Lung (tissue), 17 donors: ENCODE measurements at places on chromosomes 13 and 19. TPM values are rescaled to one million over a fixed set of nuclear protein-coding genes. Genes with fewer than 3 reads are reported as not detected.

CEACAM3 gene
- 1.2 TPM for polyA plus RNA-seq

RFX2 gene
- polyA plus RNA-seq = 13.1 TPM

ICAM1 gene
- polyA plus RNA-seq = 391 TPM

ZNF420 gene
- polyA plus RNA-seq = 2.4 TPM

TEAD2 gene
- polyA plus RNA-seq = 31.5 TPM

DNA sequence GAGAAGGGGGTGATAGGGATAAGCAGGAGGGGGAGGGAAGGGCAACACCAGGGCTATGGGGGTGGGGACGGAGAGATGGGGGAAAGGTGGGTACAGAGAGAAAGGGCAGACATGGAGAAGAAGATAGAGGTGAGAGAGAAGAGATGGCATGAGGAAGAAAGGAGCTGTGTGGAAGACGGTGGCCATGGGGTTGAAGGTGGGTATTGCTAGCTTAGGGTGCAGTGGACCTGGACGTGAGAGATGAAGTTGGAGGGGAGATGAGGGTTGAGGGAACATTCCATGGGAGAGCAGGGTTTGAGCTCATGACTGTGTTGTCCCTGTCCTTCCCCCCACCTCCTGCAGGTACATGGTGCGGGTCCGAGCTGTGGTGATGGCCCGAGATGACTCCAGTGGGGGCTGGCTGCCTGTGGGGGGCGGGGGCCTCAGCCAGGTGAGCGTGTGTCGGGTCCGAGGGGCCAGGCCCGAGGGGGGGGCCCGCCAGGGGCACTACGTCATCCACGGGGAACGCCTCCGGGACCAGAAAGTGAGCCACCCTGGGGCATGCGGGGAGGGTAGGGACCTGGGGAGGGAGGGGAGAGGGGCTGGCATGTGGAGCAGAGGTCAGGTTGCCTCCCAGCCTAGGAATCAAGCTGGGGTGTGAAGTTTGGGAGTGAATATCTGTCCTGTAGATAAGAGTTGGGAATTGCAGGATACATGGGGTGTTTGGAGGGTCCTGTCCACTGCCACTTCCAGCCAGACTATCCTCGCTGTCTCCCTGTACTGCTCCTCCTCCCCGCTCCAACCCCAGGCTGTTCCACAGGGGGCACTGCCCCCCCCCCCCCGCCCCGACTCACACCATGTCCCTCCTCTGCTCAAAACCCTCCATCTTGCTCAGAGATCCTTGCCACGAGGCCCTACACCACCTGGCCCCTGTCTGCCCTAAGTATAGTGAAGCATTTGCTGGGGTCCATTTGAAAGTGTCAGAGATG is 1.7 kb downstream of the SPRED3 start:
- DNase-seq = no peak

DNA sequence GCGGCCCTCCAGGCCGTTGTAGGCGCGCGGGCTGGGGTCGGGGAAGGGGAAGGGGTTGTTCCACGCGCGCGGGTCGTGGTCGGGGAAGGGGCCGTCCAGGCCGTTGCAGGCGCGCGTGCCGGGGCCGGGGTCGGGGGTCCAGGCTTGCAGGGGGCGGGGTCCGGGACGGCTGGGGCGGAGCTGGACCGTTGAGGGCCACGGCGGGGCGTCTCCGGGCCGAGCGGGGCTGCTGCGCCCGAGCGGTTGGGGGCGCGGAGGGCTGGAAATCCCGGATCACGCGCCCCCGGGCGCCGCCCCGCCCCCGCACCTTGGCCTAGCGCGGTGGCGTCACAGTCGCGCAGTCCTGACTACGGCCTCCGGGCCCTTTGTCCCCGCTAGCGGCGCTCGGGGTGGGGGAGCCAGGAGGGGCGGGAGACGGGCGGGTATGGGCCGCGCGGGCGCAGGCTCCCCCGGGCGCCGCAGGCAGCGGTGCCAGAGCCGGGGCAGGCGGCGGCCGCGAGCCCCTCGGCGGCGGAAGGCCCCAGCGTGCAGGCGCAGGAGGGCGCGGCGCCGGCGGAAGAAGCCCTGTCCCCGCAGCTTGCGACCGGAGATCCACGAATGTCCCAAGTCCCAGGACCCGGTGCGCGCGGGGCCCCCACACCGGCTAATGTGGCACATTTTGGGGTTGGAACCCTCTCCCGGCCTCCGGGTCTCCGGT is 665 bp downstream of the GPX4 start:
- DNase-seq = peak; percentile 79

GRCh38 chr13:95676105-95676761 is 706 bp upstream of the DNAJC3 start:
- DNase-seq = no peak

DNA sequence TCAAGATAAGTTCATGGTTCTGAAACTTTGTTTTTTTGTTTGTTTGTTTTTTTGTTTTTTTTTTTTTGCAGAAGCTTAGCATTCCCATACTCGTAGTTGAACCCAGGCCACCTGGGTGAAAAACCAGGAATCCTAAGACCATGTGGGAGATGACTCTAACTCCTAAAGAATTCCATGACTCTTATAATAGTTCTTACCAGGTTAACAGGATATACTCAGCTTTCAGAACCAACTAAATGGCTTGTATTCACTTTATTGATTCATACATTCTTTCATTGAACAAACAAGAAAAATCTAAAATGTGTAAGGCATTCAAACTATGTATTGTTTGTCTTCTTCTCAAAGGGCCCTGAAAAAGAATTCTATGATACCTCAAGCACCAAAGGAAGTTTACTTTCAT is 40.5 kb upstream of the KLF5 start:
- no peak for DNase-seq

GRCh38 chr13:106537521-106537920 is 2.1 kb upstream of the EFNB2 start:
- no peak for DNase-seq

DNA sequence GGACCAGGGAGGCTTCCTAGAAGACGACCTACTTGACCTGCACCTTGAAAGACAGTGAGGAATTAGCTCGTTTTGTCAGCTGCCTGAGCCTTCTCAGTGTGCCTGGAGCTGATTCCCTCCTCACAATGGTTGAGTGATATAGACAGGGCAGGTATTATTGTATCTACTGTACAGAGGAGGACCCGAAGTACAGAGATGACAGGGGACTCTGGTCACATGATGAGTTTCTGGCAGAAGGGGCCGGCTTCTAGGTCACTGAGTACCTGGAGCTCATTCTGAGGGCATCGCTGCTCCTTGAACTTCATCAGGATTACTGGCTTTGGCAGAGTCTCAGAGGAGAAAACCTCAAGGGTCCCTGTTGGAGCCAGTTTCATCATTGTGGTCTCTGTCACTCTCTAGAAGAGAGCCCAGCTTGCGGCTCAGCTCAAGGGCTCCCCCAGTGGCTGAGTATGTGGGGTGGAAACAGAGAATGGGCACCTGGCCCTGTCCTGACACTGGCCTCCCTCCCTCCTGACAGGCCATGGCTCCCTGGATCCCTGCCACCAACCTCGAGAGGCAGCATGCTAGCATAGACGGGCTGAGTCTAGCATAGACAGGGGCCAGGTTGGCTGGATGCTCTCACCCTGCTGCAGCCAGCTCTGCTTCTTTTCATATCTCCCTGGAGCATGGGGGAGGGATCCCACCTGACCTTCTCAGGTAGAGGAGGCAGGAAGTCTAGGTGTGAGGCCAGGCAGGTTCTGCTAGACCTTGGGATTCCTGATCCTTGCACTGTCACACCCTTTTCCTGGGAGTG is 38.7 kb downstream of the NFIX start:
- no peak for DNase-seq

GRCh38 chr19:2097203-2097885 is 629 bp downstream of the IZUMO4 start:
- DNase-seq = peak; percentile 26

- DNase-seq = no peak
These were observed 2.1 kb downstream of the SEMA6B start for GRCh38 chr19:4557144-4557970.

DNA sequence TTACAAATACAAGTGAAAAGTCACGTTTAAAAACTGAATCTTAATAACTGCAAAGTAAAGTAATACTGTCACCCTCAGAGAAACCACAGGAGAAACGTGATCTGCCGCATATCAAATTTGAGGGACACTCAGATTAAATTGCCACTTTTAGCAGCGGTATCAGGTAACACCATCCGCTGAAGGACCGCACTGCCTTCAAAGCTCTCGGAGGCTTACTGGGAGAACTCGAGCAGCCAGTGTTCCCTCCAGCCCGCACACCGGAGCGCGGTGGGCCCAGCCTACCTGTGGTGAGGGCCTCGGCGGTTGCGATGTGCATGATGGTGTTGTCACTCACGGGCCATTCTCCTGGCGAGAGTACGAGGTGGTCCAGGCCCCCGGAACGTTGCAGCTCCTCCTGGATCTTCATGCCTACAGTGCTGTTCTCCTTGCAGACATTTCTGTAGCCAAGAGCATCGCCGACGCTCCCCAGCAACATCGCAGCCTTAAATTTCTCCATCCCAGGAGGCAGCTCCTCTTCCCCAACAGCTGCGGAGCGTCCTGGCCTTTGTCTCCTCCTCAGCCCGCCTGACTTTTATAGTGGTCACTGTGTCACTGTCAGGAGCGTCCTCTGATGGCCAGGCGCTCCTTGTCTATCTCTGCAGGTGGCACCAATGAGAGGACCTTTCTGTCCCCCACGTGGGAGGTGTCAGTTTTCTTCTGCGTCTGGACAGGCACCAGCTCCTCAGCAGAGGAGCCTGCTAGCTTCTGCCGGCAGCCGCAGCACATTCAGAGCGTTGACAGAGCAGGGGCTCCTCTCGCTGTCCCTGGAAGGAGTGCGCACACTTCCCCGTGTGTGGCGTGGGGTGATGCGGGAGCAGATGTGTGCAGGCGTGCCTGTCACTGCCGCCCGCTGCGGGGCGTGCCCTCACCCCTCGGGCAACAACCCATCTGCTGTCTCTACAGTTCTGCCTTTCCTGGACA is at the start of gene ADPRHL1:
ADPRHL1 (minus strand) TSS at position 547 of the 960 bp plus-strand sequence; CDS start at position 496, 51 bp downstream.
- peak; percentile 34 for DNase-seq

- no peak for DNase-seq
These were observed 337.7 kb downstream of the KCNRG start for GRCh38 chr13:50352720-50353480.

- no peak for DNase-seq
These were observed 13.6 kb downstream of the COMP start for GRCh38 chr19:18777301-18778075.

- no peak for DNase-seq
These were observed 379.9 kb downstream of the LIG4 start for GRCh38 chr13:107835339-107836018.

DNA sequence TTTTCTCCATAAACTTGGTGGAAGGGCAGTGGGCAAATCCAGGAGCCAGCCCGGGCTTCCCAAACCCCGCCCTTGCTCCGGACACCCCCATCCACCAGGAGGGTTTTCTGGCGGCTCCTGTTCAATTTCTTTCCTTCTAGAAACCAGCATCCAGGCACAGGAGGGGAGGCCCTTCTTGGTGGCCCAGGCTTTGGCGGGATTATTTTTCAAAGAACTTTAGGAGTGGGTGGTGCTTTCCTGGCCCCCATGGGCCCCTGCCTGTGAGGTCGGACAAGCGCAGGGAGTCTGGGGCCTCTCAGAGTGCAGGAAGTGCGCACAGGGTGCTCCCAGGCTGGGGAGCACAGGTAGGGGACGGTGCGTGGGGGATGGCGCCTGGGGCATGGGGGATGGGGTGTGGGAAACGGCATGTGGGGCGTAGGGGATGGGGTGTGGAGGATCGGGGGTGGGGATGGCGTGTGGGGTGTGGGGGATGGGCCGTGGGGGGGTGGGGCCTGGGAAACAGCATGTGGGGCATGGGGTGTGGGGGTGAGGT is 396 bp downstream of the F7 start:
- no peak for DNase-seq

DNA sequence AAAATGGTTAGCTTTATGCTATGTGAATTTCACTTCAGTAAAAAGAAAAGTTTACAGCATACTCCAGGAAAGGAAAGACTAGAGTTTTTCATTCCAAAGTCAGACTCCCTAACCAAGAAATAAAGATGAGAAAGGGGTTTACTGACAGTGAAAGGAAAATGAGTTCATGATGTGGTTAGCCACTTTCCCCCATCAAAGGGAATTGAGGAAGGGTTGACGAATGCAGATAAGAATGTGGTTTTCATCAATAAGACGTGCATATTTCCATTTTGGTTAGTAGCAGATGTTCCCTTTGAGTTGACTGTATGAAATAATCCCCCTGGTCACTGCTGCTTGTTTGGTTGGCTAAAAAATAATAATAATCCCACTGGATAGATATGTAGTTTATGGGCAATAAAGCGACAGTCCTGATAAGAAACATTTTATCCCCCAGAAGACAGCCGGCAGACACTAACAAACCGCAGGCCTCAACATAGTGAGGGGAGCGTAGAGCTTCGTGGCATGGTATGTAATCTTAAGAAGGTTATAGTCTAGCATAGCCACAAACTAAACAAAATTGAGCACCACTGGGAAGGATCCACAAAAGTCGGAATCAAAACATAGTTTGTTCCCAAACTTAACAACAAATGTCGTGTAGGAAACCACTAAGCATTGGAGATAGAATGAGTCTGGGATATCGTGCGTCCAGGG is 114.8 kb downstream of the COL4A2 start:
- no peak for DNase-seq

GRCh38 chr19:1211494-1212234 is 6.1 kb downstream of the STK11 start:
- peak; percentile 11 for DNase-seq

- no peak for DNase-seq
These were observed 93.7 kb upstream of the SGCG start for GRCh38 chr13:23086968-23087623.

DNA sequence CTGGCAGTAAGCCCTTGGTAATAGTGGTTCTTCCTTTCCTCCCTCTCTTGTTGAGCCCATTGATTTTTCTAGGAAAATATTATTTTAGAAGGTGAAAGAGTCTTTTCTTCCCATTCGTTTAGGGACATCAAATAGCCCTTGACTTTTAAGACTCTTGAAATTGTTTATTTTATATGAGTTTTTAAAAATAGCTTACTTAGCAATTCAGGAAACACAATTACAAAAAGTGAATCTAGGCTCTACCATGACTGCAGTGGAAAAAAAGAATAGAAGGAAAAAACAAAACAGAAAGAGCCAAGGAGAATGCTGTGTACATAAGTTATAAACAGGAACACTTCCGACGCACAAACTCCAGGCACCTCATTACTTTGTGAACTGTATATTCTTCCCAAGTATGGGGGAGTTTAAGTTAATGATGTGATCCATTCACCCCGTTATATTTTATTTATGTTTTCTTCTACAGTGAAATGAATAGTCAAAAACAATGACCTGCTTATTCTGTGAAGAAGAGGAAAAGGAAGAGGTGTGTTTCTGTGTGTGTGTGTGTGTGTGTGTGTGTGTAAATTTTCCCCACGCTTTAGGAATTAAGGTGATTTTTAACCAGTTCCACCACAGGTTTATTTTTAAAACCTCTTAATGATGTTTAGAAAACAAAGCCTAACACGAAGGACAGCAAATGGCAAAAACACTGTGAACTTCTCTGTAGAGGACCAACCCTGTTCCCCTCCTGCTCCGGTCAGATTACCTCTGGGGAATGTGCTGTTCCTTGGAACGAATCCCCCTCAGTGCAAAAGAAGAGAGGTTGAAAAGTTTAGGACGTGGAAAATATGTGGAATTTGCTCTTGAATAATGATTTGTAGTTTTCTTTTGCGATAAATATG is 266.3 kb downstream of the KLF5 start:
- peak; percentile 57 for DNase-seq

- DNase-seq = no peak
These were observed 536 bp upstream of the AKAP8 start for GRCh38 chr19:15379999-15380647.
